ENCODE measurements at places on chromosomes 16 and 17.

DNA sequence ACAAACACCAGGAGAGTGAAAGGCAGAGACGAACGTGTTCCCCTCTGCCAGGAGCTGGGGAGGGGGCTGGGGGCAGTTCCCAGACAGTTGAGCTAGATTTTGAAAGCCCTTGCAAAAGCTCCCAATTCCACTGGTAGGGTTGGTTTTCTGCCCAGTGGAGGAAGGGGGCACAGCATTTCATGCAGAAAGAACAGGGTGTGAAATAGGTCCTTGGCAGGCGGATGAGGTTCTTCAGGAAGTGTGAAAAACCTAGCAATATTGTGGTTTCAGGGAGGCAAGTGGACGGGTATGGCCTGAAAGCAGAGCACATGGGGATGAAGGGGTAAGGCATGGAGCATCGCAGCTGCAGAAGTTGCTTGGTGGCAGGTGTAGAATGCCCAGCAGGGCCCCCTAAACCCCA is 248.3 kb downstream of the KATNIP start:
- no peak for DNase-seq

- peak; percentile 93 for DNase-seq
These were observed 31.4 kb upstream of the CDC42EP4 start for GRCh38 chr17:73343168-73343634.

DNA sequence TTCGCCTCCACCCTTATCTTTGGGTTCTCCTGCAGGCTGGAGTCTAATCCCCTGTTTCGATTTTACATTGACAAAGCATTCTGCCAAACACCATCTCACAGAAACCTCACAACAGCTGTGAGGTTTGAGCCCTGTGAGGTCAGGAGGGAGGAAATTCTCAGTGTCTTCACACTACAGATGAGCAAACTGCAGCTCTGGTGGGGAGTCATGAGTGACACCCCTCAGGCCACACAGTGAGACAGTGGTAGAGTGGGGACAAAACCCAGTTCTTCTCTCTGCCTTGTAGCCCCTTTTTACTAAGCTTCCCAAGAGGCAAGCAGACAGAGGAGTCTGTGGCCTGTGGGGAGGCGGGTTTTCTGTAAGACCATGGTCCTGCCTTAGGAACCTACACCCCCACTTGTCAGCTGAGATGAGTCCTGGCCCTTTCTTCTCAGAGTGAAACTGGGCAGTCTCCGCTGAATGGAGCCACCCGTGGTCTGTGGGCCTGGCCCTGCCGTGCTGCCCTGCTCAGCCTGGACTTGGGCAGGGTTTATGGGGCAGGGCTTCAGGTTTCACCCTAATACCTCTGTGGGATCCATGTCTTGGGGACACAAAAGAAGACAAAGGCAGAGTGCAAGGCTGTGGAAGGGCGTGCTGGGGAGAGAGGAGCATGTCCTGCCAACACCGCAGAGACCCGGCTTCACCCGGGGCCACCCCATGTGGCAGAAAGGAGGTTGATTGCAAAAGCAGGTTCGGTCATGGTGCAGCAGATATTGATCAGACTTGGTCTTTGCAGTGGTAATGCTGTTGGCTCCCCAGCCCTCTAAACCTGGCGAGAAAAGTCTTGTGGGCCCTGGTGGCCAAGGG is 59.0 kb downstream of the ABR start:
- DNase-seq, result no peak

DNA sequence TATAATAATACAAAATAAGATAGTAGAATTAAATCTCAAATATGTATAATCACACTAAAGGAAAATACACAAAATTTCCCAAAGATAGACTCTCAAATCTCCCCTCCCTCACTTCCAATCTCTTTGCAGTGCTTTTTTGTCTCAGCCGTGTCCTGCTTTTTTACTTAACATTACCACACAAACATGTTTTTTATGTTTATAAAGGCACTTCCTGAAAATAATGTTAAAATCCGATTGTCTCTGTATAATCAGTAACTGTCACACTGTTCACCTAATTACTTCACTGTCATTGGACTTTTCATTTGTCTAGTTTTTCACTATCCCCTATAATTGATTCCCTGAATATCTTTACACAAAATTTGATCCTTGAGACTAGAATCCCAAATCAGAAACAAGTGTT is 38.2 kb upstream of the ALDH3A2 start:
- DNase-seq, result no peak

DNA sequence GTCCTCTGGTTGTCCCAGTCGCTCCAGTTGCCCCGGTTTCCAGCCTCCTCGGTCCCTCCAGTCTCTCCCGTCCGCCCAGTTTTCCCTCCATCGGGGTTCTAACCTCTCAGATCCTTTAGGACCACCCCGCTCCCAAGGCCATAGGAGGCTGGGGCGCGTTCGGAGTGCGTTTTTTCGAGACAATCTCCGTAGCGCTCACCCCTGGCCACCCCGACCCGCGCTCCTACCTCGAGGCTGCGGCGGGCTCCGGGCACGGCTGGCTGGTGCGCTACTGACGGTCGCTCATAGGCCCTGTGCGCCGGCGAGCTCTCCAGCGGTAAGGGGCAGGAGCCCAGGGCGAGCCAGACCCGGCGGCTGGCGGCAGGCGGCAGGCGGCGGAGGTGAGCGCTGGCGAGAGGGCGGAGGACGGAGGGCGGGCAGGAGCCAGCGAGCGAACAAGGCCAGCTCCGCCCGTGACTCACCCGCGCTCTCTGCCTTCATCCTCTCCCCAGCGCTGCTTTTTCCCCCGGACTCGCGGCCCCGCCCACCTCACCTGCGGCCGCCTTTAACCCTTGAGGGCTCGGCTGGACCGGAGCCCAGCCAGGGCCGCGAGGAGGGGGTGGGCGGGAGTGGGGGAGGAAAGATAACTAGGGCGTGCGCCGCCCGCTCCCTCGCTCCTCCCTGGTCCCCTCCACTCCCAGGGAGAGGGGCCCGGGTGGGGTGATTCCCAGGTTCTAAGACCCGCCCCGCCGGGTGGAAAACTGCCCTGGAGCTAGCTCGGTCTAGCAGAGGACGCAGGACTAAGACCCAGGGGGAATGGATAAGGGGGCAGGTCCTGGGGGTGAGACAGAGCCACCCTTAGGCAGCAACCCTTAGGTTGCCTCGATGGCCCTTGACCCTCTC is at the start of gene SP6:
Gene SP6 (minus strand): TSS at position 472 of the 882 bp plus-strand sequence. CDS start 2,734 bp downstream, outside the sequence.
- DNase-seq, result peak; percentile 85

DNA sequence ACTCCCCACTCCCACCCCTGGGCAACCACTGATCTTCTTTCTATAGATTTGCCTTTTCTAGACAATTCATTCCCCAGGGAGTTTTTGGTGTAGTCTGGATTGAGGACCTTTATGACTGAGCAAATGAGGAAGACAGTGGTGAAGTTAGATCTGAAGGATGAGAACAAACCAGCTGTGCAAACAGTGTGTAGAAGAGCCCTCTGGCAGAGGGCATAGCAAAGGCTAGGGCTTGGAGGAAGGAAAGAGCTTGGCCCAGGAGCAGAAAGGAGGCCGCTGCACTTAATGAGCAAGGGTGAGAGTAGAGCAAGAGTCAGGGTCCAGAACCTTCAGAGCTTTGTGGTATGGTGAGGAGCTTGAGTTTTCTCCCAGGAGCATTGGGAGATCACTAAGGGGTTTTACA is 352.7 kb downstream of the CA10 start:
- DNase-seq, result no peak

- no peak for DNase-seq
These were observed 76.5 kb upstream of the ATP2A3 start for GRCh38 chr17:4040784-4041183.

DNA sequence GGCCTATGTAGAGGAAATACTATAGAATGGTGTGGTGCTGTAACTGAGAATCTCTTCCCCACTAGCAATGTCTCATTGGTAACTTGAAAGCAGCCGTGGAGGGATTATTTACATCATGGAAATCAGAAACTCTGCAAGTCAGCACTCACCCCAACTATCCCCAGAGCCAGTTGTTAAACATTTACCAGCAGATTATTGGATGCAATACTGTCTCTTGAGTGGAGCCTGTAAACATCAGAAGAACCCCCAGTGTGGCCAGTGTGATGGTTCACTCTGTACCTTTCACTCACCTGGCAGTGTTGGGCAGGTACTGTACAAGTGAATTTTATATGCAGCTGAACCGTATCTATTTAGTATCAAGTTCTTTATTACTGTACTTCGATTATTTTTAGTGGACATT is 299.8 kb upstream of the SALL1 start:
- DNase-seq, result no peak

DNA sequence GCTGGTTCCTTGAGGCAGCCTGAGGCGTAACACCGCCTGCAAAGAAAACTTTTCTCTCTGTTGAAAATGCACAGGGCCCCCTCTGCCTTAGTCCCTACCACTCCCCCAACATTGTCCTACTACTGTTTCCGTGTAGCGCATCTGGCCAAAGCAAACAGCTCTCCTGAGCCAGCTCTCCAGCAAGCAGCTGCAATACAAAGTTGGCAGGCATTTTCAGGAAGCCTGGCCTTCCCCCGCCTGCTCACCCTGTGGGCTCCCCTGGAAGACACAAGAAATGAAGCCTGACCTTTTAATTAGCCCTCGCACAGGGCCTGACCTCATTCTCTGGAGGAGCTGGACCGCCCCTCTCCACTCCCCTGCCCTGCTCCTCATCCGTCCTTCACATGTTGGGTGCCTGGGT is 66.7 kb downstream of the SOX9 start:
- no peak for DNase-seq

GRCh38 chr17:17055286-17056155 is 13.3 kb downstream of the MPRIP start:
- no peak for DNase-seq

GRCh38 chr17:4594931-4595684 is 10.8 kb downstream of the SMTNL2 start:
- no peak for DNase-seq

DNA sequence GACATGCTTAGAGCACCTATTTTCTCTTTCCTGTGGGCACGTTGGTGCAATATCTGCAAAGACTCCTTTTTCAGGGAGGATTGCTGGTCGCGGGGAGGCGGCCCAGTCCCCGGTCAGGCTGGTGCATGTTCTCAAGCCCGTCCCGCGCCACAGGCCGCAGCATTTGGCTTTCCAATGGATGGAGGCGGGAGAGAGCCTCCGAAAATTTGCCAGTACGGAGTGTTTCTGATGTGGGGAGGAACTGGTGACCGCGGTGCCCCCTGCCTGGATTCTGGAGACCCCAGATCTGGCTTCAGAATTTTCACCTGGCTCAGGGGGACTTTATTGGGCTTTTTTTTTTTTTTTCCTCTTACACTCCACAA is 2.3 kb downstream of the CMIP start:
- DNase-seq, result no peak

- DNase-seq, result no peak
These were observed 43.6 kb downstream of the TBC1D16 start for GRCh38 chr17:79991924-79992648.

DNA sequence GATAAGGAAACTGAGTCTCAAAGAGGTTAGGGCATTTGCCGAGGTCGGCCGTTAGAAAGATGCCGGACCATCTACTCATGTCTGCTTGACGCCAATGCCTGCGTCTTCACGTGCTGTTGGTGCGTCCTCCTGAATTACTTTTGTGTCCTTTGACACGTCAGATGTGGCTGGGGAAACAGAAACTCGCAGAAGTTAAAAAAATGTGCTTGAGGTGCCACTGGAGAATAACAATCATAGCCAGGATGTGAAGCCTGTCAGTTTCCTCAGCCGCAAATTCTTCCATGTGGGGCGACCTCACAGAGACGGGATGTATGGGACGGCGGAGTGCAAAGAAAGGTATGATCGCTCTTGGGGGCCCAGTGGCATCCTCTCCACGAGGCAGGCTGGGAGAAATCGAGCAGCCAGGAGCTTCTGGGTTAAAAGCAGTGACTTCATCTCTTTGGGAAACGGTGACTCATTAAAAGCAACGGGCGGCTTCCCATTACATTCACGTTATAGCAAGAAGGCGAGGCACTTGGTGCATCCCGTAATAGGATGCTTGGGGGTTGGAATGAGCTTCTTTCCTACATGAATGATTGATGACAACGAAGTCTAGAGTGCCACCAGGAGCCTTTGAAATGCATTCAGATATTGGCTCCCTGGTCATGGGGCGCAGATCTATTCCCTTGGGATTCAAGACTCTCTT is 67.8 kb downstream of the BMERB1 start:
- no peak for DNase-seq

DNA sequence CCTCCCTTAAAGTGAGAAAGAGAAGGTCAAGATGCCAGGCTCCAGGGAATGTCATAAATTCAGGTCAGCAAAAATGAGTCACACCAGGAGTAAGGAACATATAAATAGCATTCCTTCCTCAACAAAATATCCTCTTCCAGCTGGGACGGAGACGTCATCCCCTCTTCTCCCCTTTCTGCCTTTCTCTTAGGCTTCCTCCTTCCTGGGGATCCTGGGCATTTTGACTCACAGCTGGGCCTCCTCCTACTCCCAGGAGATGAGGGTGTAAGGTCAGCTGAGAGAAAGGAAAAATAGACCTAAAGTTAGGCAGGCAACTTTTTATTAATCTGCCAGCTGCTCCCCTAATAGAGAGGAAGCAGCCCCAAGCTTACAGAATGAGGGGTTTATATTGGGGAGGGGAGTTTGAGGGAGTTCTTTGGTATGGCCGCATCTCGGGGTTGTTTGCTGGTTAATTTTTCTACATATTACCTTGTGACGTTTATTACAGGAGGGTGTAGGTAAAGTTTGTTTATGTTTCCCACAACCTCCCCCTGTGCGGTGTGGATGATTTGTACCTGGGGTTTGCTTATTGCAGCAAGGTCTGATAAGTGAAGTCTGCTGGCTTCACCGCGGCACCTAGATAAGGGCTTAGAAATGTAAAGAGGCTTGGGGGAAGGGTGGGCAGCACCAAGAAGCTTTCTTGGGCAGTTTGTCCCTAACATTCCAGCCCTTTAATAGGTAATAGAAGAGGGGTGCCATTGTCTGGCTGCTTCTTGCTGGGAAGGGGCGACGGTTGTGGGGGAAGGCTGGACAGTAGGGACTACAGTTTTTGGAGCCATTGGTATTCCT is 7.1 kb upstream of the ZNF747 start:
- DNase-seq, result no peak

GRCh38 chr17:17897442-17897841 is 60.7 kb upstream of the SREBF1 start:
- no peak for DNase-seq

GRCh38 chr17:74822939-74823367 is 36.7 kb downstream of the GRIN2C start:
- no peak for DNase-seq

DNA sequence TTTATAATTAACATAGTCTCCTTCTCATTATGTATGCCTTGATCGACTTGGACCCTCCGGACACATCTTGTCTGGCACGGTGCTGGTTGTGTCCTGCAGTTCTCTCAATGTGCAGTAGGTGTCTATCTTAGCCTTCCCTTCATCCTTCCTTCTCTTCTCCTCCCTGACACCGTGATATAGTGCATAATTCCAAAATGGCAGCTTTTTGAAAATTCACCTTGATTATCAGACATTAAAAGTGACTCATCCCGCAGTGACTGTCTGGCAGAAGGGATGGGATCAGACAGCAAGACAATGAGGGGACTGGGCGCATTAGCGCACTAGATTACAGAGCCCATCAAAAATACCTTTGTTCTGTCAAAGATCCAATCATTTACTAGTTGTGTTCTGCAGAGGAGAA is 70.0 kb upstream of the PMFBP1 start:
- DNase-seq, result peak; percentile 63

GRCh38 chr17:67390646-67391361 is 13.7 kb downstream of the PITPNC1 start:
- DNase-seq, result no peak

- no peak for DNase-seq
These were observed 33.6 kb downstream of the DHRS7B start for GRCh38 chr17:21160401-21160800.
